ENCODE measurements at places on chromosomes 13 and 19.

DNA sequence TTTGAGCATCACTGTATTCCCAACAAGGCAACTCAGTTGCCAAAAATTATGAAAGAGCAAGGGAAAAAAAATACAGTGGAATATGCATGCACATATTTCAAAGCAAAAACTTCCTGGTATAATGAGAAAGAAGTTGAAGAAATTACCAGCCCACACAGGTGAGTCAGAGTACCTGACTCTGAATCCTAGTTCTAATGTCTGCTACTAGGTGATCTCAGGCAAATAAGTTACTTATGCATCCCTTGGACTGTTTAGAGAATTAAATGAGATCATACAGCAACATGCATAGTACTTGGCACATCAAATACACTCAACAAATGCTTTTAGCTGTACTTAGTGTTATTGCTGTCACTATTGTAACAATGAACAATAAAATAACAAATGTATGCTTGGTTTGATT lies 144.9 kb downstream of the MIPEP start:
- no peak for DNase-seq

DNA sequence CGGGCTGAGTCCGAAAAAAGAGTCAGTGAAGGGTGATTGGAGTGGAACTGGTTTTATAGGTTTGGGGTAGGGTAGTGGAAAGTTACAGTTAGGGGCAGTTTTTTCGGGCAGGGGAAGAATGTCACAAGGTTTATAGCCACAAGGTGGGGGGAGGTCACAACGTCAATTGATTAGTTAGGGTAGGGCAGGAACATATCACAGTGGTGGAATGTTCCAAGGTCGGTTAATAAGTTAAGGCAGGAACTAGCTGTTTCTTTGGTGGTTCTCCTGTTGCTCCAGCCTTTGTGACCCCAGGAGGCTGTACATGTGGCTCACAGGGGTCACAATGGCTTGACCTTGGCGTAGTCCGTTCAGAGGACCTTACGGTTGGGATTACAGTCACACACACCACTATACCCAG lies 20.3 kb downstream of the RDH8 start:
- no peak for DNase-seq

- DNase-seq, result no peak
These were observed 708.6 kb upstream of the KLHL1 start for GRCh38 chr13:70816853-70817252.

- DNase-seq, result no peak
These were observed 138.5 kb upstream of the DACH1 start for GRCh38 chr13:72005455-72005854.

GRCh38 chr13:78712831-78713230 lies 53.9 kb upstream of the OBI1 start:
- DNase-seq, result no peak

GRCh38 chr13:93173654-93174053 lies 53.0 kb upstream of the GPC6 start:
- no peak for DNase-seq

- DNase-seq, result no peak
These were observed 32.8 kb downstream of the ELF1 start for GRCh38 chr13:40986101-40986856.

DNA sequence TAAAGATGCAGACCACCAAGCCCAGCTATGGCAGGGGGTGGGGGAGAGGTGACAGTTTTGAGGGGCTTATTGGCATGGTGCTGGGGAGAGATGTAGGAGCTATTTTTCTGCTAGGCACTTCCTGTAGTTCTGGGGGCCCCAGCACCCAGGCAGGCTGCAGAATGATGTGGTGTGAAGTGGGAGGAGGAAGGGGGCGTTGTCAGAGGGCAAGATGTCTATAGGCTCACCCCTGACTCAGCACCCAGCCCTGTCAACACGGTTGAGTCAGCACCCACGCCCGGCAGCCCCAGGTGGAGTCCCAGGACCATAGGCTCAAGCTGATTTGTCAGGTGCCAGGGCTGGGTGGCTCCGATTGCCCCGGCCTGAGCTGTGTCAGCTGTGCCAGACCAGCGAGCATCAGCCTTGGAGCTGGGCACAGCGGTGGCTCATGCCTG lies 5.8 kb downstream of the KLF2 start:
- peak; percentile 86 for DNase-seq

GRCh38 chr13:112042496-112042895 lies 24.5 kb upstream of the SOX1 start:
- no peak for DNase-seq

DNA sequence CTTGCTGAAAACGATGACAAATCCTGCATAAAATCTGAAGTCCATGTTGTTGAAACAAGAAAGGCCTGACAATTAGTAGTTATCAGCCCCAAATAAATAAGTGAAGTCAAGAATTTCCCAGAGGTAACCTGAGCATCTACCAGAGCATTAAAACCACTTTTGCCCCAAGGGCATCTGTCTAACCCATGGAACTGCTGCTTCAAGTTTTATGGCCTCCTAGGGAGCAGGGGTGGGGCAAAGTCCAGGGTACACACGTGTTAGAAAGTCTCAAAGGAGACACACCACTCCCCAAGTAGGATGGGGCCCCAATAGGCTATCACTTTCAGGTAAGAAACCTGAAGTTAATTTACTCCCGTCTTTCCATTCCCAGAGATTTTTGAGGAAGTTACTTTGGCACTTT lies 81.1 kb downstream of the CACNA1A start:
- no peak for DNase-seq

DNA sequence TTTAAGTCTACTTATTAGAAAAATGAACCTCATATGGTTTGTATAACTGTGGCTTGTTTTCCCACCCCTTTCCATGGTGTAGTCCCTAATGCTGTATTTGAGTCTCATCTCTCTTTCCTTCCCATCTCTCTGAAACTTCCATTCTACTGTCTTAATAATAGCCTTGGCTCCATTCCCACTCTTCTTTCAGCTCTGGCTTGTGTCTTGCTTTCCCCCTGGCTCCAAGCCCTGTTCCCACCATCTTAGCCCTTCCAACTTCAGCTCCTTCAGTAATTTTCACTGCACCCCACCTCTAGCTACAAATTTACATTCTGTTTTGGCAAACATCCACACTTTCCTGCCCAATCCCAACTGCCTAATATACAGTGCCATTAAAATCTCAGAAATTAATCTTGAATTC lies 137.5 kb downstream of the SLITRK6 start:
- DNase-seq, result no peak

GRCh38 chr13:67100730-67101129 lies 129.4 kb downstream of the PCDH9 start:
- no peak for DNase-seq

- DNase-seq, result peak; percentile 25
These were observed at the start of gene PARP4 for GRCh38 chr13:24512197-24512907. Gene PARP4, minus strand, starts transcription at chr13:24512778. Its CDS starts 9,002 bp downstream, at chr13:24503776.

DNA sequence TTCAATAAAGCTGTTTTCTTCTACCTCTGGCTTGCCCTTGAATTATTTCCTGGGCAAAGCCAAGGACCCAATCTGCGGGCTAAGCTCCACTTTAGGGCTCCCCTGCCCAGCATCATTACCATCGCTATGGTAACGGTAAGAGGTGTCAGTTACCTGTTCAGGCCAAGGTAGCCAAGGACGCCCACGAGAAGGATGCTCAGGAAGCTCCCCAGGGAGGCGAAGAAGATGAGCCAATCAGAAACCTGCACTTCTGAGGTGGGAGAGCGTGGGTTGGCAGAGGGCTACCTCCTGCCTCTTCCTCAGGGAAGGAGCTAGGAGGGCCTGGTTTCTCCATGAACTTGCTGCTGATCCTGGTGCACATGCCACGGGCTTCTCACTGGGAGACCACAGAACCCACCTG lies 24.7 kb downstream of the IL12RB1 start:
- no peak for DNase-seq

DNA sequence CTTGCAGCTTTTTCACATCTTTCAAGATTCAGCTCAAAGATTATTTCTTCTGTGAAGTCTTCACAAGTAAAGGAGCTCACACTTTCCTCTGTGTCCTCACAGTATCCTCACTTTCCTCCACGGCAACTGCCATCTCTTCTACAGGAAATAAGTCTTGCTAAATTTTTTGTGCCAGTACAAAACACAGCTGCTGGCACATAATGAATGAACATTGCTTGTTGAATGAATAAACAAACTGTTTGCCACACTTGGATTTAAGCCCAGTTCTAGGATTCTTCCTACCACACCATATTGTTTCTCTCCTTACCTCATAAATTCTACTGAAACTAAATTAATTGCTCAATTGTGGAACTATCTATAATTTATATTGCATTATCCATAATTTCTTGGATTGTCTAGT lies 59.5 kb downstream of the RAP2A start:
- no peak for DNase-seq

- DNase-seq, result no peak
These were observed 28.6 kb upstream of the TCF3 start for GRCh38 chr19:1680976-1681375.

DNA sequence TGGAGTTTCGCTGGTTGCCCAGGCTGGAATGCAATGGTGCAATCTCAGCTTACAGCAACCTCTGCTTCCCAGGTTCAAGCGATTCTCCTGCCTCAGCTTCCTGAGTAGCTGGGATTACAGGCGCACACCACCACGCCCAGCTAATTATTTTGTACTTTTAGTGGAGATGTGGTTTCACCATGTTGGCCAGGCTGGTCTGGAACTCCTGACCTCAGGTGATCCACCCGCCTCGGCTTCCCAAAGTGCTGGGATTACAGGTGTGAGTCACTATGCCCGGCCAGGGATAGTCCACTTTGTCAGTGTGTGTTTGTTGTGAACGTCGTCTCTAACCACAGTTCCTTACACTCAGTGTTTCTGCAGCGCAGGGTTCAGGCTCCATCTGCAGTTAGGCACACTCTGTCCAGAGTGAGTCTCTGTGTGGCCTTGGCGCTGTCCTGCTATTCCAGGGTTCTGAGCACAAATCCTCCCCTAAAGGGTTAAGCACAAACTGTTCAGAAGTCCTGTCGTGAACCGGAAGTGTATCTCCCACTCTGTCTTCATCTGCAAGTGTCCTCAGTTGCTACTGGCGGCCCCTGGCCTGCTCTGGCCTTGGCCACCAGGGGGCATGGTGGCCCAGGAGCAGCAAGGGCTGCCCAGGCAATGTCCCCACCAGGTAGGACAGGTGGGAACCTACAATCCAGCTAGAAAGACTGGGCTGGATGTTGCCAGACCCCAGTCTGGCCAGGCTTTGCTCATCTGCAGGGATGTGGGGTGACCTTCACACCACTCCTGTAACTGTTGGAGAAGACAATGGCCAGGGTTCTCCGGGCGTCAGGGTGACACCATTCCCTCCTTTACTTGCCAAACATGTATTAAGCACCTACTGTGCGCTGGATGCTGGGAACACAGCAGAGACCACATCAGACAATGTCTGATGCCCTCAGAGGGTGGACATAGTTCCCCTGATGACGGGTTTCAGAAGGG lies 38.8 kb upstream of the GATAD2A start:
- peak; percentile 30 for DNase-seq

DNA sequence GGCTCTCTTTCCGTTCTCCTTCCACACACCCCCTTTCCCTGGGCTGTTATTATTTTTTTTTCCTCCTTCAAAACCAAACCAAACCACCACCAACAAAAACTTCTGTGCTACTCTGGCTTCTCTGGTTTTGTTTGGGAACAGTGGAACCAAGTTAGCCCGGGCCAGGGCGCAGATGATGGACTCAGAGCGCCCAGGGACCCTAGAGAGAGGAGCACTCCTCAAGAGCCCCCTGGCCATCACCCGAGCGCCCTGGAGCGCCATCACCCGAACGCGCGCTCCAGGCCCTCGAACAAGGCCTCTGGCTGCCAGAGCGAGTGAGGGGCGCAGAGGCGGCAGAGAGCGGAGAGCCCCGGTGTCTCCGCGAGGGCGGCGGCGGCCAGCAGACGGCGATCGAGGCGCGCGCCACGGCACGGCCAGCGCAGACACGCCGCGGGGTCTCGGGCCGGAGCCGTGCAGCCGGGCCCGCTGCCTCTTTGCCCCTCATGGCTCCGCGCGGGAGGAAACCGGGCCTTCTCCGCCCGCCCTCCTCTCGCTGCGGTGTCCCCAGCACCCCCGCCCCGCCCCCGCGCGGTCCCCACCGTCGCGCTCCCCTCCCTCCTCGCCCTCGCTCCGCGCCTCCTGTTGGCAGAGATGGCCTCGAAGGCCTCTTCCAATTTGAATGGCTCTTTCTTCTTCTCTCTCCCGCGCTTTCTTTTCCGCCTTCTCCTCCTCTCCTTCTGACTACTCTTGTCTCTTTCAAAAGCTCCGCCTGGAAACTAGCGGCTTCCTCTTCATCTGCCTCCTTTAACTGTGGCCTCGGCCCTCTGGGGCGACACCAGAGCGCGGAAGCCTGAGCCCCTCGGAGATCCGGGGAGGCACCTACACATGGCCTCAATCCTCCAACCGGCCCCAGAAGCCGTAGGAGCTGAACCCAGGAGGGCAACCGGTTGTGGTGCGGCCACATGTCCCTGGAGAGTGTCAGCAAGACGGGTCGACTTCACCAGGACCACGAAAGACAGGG lies 4.1 kb upstream of the SOX1 start:
- DNase-seq, result no peak

DNA sequence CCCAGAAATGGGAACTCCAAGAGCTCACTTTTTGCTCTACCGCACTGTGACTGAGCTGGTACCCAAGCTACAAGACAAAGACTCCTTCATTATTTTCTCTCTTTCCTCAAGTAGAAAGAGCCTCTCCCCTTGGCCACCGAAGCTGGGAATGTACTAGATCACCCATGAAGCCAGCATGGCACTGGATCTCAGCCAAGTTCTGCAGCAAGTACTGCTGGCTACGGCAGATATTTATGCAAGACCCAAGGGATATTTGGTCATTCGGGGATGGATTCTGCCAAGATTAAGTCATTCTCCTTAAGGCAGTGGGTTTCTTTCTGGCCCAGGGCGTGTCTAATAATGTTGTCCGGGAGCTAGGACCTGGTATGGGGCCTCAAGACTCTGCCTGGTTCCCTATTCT lies 633.5 kb downstream of the SLITRK1 start:
- DNase-seq, result no peak

DNA sequence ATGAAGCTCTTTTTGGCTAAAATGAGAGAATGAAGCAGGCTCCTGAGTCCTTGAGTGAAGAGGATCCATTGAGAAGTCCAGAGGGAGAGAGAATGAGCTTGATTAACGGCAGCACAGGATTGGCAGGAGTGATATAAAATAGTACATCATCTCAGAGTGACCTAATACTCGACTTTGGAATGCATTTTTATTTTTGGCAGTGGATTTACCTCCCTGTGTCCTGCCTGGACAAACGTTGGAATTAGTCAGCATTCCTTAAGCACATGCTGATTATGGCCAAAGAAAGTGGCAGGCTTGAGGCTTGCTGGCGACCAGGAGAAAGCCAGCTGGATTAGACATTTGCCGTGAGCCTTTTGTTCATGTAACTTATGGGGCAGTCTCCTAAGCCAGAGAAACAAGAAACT lies 22.9 kb downstream of the LRCH1 start:
- no peak for DNase-seq

GRCh38 chr13:25084096-25084495 lies 11.8 kb upstream of the PABPC3 start:
- DNase-seq, result no peak

DNA sequence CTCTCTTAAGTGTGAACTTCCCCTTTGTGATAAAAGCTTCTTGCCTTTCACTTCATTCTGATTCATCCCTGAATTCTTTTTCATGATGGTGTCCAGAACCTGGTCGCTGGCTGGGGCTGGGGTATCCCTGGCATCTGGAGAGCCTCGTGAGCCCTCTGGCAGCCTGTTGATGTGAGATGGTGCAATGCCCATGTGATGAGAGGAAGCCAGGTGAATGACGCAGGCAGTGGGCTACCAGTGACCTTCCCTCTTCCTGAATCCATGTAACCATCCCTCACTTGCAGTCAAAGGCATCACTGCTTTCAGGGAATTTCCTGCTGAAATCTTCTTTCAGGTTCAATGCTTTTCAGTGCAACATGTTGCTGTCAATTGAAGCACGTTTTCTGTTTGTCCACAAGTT lies 158.6 kb upstream of the SLC10A2 start:
- no peak for DNase-seq

- DNase-seq, result no peak
These were observed 3.2 kb downstream of the TMEM160 start for GRCh38 chr19:47044946-47045866.
